Natural killer cell treated with Interleukin-12 subunit alpha and Interleukin-12 subunit beta and Interleukin-15 and Interleukin-18, amount 100 ng/mL, for 72 hours (primary cell): ENCODE measurements at places on chromosomes 13 and 19. TPM values are rescaled to one million over a fixed set of nuclear protein-coding genes. Genes with fewer than 3 reads are reported as not detected.
A peak's percentile ranks its signal among the peaks of the same experiment; 100 is the strongest.

- DNase-seq, result no peak
Measured at GRCh38 chr19:18790566-18791314, at the start of gene COMP. Gene COMP (minus strand): TSS chr19:18791305. CDS start chr19:18791269, 36 bp downstream.

GRCh38 chr13:66345518-66345810 lies 884.7 kb downstream of the PCDH9 start:
- DNase-seq, result no peak

DNA sequence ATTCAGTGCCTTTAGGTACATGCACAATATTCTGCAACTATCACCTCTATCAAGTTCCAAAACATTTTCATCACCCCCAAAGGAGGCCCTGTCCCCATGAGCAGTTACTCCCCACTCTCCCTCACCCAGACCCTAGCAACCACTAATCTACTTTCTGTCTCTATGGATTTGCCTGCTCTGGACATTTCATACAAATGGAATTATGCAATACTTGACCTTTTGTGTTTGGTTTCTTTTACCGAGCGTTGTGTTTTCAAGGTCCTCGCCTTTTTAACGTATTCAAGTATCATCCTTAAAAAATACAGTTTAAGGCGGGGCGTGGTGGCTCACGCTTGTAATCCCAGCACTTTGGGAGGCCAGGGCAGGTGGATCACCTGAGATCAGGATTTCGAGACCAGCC lies 159.7 kb downstream of the IER2 start:
- DNase-seq, result no peak

DNA sequence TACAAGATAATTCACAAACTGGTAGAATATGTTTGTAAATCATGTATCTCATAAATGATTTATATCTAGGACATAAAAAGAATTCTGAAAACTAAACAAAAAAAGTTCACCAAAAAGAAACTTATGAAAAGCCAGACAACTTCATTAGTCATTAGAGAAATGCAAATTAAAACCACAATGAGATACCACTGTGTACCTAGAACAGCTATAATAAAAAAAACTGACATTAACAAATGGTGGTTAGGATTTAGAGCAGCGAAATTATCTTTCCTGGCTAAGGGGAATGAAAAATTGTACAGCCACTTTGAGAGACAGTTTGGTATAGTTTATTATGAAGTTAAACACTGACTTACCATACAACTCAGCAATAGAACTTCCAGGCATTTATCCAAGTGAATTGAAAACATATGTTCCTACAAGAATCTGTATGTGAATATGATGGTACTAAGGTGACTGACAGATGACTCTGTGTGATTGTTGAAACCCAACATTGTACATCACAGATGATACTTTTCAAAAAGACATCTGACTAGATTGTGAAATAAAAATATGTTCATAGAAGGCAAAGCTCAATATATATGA lies 41.8 kb downstream of the UGGT2 start:
- DNase-seq, result no peak

DNA sequence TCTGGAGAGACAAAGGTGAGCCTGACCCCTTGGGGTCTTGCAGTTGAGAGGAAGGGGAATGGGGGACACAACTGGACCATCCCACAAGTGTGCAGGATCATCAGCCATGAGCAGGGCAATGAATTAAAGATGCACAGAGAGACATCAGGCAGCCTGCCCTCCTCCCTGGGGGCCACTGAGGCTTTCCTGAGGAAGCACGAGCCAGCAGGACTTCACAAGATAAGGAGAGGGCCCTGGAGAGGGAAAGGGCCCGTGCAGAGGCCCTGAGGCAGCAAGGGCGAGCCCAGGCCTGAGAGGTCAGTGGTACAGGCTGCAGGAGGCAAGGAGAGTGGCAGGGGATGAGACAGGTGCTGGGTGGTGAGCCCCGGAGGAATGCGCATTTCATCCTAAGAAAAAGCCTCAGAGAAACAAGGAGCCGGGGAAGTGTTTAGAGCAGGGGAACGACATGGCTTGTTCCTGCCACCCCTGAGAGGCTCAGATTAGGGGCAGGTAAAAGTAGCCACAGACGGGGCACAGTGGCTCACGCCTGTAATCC lies 9.0 kb upstream of the PRKD2 start:
- peak; percentile 55 for DNase-seq

- no peak for DNase-seq
Measured at GRCh38 chr19:14718522-14719116, 28.8 kb downstream of the ZNF333 start.

GRCh38 chr13:101492251-101492910 lies 39.9 kb downstream of the ITGBL1 start:
- DNase-seq, result no peak

DNA sequence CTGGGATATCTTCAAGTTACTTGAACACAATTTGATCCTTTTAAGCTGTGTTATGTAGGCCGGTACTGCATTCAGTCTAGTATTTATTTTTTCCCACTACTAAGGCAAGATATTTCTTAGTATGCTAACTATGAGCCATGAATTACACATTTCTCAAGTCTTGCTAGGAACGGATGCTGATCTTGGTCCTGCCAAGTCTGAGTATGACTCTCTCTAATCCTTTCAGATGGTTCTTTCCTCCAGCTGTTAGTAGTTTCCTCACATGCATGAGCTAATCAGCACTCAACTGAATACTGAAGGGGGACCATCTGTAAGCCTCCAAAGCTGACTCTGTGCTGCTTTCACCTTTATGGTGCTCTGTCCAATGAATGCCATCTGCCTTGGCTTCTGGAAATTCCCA lies 460.3 kb downstream of the KCTD12 start:
- no peak for DNase-seq

GRCh38 chr13:40192452-40192851 lies 474.0 kb downstream of the FOXO1 start:
- no peak for DNase-seq

DNA sequence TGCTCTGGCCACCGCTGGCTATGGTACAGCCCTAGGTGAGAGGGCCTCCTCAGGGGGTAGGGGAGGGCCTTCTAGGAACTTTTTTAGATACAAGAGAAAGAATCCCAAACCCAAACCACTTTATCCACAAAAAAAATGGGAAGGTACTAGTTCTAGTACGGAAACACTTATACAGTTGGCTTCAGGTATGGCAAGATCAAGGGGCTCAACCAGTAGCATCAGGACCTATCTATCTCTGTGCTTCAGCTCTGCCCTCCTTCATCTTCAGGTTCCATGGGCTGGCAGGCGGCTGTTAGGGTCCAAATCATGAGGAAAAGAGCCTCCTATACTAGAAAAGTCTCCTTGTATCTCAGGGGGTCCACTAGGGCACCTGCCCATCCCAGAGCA lies 1.8 kb downstream of the MRI1 start:
- no peak for DNase-seq

DNA sequence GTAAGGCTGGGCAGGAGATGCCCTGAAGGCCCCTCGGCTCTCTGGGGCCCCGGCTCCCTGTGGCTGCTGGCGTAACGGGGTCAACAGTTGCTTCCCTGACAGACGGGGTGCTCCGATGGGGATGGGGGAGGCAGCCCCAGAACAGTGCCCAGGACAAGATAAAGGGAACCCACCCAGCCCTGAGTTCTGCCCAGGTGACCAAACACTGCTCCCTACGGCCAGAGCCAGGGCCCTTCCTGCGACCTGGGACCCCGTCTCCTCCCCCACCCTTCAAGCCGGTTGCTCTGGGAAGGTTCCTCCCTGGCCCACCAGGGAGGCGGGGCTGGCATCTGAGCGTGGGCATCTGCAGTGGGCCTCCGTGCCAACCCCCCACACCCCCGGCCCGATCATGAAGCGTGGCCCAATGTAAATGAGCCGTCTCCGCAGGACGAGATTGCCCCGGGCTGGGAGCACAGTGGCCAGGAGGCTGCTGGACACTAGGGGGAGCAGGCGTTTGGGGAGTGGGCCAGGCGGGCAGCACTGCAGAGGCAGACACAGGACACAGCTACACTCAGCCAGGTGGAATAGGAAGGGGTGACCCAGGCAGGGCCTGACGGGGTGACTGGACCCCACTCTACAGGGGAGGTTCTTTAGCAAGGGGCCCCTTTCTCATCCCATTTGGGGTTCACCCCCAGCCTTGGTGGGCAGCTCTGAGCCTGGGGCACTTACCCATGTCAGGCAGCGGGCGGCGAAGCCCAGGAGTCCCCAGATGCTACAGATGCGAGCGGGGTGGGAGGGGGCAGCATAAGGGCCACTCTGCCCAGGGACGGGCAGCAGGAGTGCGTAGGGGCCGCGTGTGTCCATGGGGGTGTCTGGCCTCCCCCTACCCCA lies 1.2 kb upstream of the NKPD1 start:
- DNase-seq, result no peak

GRCh38 chr13:36341718-36342117 lies 4.5 kb downstream of the SPART start:
- no peak for DNase-seq

DNA sequence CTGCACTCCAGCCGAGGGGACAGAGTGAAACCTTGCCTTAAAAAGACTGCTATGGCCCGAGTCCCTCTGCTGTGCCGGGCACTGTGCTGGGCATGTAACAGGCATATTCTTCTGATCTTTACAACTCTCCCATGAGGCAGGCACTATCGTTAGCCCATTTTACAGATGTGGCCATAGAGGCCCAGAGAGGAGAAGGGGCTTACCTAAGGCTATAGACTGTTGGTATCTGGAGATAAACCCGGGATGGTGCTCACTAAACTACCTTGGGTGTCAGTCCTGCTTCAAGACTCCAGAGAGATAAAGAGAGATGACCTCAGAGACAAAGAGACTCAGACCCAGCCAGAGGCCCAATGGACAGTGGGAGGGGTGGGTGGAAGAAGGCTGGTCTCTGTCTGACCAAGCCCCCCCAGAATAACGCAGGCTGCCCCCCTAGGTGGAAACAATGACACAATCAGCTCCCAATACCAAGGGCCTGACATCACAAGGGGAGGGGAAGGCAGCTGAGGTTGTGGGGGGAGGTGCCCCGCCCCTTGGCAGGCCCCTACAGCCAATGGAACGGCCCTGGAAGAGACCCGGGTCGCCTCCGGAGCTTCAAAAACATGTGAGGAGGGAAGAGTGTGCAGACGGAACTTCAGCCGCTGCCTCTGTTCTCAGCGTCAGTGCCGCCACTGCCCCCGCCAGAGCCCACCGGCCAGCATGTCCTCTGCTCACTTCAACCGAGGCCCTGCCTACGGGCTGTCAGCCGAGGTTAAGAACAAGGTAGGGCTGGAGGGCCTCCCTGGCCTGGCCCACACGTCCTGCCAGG lies at the start of gene CNN1:
Gene CNN1, plus strand, starts transcription at position 620 of the 805 bp plus-strand sequence. Its CDS starts 77 bp downstream, at position 697.
- DNase-seq, result no peak

DNA sequence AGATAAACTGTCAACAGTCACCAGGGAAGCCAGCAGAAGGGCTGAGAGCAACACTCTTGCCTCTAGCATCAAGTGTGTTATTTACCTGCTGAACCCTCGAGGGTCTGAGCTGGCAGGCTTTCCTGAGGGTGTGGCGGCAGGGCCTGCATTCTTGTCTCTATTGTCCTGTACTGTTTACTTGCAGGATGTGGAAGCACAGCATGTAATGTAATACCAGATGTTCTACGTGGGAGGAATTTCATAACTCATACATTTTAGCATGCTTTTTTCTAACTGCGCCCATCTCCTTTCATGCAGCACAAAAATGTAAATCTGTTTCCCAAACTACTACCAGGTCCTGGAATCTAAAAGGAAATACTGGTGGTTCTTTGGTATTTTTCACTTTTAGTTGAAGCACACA lies 153.1 kb downstream of the RGCC start:
- DNase-seq, result no peak

GRCh38 chr13:52997951-52998876 lies 30.4 kb upstream of the OLFM4 start:
- no peak for DNase-seq

DNA sequence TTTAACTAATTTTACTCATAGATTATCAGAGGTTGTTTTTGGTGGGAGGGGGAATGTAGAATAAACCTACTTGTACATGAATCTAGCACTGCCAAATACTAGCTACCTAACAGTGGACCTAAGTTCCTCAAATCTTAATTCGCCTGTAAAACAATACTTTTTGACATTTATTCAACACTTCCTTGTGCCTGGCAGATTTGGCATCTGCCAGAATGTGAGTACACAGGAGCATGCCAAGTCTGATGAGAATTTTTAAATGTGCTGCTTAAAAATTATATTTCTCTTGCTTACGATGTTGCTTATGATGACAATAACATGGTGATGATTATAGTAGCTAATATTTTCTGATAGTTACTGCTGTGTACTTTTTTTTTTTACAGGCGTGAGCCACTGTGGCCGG lies 240.2 kb upstream of the STARD13 start:
- DNase-seq, result no peak

DNA sequence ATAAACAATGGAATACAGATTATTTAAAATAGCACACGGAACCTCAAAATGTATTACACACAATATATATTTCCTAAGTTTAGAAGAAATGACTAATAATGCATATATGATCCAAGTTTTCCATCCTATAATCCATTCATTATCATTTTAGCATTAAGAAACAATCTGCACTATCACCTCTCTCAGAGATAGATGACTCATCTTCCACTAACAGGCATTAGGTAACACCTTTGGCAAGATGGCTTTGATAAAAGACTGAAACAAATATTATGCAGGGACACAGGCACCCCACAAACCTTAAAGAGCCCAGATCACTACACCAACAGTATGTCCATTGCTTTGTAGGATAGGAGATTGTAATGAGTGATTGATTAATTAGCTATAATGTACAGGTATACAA lies 4.1 kb downstream of the ENOX1 start:
- DNase-seq, result no peak

DNA sequence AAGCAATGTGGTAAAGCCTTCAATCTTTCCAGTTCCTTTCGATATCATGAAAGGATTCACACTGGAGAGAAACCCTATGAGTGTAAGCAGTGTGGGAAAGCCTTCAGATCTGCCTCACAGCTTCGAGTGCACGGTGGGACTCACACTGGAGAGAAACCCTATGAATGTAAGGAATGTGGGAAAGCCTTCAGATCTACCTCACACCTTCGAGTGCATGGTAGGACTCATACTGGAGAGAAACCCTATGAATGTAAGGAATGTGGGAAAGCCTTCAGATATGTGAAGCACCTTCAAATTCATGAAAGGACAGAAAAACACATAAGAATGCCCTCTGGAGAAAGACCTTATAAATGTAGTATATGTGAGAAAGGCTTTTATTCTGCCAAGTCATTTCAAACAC lies 15.6 kb upstream of the ZNF763 start:
- DNase-seq, result no peak

DNA sequence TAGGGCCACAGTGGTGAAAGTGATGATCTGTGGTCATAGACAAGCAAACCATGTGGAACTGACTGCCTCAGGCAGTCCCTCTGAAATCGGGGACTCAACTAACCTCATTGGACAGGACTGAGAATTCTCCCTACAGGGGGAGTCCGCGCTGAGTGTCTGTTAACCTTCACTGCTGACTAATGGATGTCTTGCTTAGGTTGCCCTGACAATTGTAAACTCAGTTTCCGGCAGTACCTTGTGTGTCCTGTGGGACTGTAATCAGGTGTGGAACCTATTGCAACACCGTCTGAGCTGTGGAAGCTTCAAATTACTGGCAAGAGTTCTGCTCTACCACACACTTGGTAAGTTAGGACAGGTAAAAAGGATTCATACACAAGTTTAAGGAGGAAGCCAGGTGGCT lies 21.8 kb downstream of the ZNF77 start:
- no peak for DNase-seq

ZNF878 gene
- 0.48 TPM for total RNA-seq

PLPP2 gene
- total RNA-seq, result 0.05 TPM

WBP4 gene
- total RNA-seq, result 8.5 TPM

DAND5 gene
- not detected for total RNA-seq

SLC10A2 gene
- total RNA-seq, result not detected
